Non-pigmented ciliary epithelial cell (primary cell): ENCODE measurements at places on chromosomes 5 and 9.

- no peak for DNase-seq
Observed at GRCh38 chr5:50947906-50948683, 281.7 kb downstream of the PARP8 start.

DNA sequence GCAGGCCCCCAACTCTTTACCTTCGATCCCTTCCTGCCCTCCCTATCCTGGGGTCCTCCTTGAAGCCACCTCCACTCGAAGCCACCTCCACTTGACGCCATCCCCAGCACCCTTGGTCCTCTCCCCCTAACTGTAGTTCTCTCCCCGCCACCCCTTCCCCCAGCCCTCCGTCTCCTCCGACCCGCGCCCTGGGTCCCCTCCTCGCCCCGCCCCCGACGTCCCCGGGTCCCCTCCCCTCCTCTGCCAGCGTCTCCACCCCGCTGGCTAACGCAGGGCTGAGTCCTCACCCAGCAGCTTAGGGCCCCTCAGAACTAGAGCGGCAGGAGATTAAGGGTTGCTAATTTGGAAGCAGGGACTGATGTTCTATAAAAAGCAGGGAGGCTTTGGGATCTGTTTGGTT lies 30.6 kb upstream of the ANKRD33B start:
- DNase-seq, result no peak

DNA sequence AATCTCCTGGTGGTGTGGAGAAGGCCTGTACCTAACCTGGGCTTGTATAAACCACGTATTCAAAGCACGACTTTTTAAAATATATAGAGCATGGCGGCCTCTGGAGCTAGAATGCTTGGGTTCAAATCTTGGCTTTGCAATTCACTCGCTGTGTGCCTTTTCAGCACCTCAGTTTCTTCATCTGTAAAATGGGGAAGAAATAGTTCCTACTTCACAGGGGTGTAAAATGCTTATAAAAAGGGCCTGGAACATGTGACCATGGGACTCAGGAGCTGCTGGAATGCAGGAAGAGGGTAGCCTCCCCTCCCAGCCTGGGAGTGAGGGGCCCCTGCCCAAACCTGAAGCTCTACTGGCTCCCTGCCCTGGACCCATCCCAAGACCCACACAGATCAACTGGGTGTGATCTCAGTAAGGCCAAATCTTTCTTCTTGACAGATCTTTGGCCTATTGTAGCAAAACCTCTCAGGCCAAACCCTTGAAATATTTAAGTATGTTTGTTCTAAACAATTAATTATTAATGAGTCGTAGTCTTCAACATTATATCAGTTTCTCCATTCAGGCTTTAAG lies 269.0 kb downstream of the ZSWIM6 start:
- DNase-seq, result no peak

DNA sequence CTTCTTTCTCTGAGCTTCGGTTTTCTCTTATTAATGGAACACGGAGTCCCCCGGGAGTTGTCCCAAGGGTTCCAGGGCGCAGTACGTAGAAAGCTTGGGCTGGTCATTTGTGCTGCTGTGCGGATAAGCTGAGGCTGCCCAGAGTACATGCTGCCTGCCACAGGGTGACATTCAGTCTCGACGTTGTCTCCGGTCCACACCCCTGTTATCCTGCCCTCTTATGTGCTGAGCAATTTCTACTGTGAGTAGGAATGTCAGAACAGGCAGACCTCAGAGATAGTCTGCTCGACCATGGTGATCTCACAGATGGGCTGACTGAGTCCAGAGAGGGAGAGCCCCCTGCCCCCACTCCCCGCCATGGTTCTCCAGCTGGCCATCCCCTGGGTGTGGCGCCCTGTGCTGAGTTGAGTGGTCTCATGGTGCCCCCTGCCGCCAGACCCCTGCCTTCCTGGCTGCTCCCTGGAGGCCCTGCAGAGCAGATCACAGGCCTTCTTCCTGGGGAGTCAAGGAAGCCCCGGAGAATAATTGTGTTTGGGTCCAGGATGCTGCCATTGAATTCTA lies 124.0 kb downstream of the RGS3 start:
- no peak for DNase-seq

DNA sequence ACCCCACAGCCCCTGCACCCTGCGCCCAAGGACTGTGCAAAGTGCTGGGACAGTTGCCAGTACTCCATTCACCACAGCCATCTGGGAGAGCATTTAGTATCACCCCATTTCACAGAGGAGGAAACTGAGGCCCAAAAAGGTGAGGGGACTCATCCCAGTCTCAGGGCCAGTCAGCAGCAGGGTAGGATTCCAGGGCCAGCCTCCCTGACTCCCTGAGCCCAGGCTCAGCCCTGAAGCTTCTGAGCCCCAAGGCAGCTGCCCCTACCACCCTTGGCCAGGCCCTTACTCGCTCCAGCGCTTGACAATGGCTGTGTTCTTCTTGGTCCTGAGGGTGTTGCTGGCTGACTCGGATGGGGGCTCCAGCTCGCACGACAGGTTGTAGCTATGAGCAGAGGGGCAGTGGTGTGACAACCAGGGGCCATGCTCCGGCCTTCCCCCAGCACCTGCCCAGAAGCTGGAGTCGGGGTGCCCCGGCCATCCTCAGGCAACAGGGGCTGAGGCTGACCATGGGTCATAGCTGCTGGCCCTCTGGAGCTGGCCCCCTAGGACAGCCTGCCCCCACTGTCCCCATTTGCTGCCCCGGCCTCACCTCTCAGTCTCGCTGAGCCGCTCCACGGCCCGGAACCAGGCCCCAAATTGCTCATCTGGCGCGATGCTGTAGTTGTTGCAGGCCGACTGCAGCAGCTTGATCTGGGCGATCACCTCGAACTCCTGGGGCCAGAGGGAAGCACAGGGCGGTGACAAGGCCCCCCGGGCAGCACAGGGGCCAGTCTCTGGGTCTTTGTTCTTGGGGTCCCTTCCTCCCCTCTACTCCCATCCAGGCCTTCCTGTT lies 18.6 kb downstream of the RALGDS start:
- DNase-seq, result no peak

- DNase-seq, result no peak
Observed at GRCh38 chr9:134559013-134559412, 82.6 kb upstream of the COL5A1 start.

GRCh38 chr5:10376544-10376943 lies 23.0 kb downstream of the MARCHF6 start:
- no peak for DNase-seq

DNA sequence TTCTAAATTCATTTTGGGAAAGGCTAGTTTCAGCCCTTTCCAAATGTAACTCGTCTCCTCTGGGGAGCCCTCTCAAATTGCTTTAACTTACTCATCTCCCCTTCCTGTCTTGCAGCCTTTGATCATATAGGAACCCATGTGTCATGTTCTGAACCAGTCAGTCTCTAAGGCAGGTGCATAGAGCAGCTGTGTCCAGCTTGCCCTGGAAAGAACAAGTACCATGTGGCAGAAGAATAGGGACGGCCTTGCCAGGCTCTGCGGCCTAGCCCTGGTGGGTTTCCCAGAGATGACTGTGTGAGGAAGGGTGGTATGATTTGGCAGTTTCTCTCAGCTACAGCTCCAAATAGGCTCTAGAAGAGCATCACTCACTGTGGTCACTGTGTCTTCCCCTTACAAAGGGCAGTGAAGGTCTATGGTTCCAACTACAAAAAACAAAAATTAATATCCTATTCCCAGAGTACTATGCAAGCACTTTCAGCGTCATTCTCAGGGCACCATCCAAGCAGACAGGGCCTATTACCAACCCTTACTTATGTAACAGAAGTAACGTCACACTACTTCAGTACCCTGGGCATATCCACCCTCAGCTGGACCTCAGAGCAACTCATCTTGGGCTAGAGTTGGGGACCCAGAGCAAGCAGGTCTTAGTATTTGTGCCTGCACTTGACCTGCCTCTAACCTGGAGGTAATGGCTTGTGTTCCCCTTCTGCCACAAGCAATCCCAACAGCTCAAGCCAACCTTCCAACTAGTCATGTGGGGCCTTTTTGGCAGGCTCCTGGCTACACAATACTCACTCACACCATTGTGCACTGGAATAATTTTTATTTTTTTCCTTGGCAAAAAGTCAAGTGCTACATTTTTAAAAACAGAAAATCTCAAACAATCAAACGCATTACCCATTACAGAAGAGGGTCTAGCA lies 37.2 kb upstream of the UBAP2 start:
- no peak for DNase-seq

GRCh38 chr5:107455111-107455544 lies 215.6 kb downstream of the EFNA5 start:
- DNase-seq, result no peak

DNA sequence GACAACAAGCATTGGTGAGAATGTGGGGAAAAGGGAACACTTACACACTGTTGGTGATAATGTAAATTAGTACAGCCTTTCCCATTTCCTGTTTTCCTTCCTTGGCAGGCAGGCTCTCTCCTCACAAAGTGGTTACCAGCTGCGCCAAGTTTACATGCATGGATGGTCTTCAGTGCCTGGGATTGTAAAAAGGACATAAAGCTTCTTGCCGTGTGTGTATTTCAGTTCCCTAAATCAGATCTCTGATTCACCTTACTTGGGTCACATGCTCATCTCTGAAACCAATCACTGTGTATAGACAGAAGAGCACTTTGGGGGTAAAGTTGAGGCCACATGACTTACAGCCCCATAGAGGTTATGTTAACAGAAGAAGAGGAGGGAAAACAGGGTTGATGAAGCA lies 92.8 kb downstream of the CAVIN4 start:
- DNase-seq, result no peak

GRCh38 chr5:124865603-124866354 lies 119.3 kb upstream of the ZNF608 start:
- DNase-seq, result no peak

GRCh38 chr5:133245191-133246052 lies 193.6 kb downstream of the HSPA4 start:
- DNase-seq, result peak; percentile 96

DNA sequence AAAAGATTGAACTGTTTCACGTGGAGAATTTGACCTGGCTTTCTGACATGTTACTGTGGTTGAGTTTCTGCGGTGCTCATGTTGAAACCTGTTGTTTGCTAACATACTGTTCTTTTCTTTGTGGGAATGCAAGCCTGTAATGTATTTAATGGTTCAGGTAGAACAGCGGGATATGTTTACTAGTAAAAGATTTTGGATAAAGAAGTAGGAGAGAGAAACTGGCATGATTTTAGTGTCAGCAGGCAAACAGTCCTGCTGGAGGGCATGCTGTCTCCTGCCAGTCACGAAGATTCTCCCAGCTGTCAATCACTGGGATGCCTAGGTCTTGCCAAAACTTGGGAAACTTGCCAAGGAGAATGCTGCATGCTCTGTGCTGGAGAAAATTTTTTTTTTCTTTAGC lies 263.5 kb downstream of the TAF11L14 start:
- no peak for DNase-seq

DNA sequence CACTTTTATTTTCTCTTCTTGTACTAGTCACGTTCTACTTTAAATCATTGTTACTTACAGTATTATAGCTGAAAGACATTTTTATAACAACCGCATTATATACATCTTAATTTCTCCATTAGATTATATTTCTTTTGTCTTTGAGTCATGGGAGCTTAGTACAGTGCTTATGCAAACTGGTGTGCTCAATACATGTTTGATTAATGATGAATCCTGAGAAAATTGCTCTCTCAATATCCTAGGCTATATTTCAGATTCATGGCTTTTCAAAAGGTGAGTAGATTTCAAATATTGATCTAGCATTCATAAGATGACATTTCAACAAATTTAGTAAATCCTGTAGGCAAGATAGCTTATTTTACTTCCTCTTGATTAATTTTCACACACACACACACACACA lies 102.2 kb upstream of the FST start:
- DNase-seq, result no peak

DNA sequence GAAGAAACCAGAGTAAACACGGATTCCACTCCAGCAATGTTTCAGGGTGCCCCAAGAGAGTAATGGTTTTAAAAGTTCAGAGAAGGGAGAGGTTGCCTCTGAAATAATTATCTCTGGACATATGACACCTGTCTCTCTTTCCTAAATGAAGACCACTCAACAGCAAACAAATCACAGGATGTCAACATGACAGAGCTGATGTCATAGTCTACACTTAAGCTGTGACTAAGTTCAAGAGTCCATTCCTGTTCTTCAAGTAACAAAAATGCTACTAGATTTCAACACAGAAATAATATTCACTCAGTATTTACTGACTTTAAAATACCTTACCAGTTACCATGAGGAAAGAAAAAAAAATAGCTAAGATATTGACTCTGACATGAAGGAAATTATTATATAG lies 44.7 kb upstream of the SLC30A5 start:
- DNase-seq, result no peak

DNA sequence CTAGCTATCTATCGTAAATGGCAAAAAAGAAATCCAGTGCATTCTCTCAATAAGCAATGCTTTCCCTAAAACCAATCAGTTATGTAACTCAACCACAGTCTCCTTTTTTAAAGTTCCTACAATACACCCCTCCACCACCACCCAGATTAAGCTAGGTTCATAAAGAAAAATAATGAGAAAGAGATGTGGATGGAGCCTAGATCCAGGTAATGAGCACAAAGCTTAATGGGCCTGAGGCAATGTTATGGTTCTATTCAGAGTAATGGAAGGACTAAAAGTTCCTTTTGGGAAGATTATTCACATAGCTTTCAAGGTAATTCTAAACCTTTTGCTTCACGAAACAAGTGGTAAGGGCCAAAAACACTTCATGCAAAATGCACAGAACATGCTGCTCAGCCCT lies 113.5 kb downstream of the MPDZ start:
- DNase-seq, result no peak

GRCh38 chr5:1315018-1315708 lies 20.3 kb upstream of the TERT start:
- no peak for DNase-seq

DNA sequence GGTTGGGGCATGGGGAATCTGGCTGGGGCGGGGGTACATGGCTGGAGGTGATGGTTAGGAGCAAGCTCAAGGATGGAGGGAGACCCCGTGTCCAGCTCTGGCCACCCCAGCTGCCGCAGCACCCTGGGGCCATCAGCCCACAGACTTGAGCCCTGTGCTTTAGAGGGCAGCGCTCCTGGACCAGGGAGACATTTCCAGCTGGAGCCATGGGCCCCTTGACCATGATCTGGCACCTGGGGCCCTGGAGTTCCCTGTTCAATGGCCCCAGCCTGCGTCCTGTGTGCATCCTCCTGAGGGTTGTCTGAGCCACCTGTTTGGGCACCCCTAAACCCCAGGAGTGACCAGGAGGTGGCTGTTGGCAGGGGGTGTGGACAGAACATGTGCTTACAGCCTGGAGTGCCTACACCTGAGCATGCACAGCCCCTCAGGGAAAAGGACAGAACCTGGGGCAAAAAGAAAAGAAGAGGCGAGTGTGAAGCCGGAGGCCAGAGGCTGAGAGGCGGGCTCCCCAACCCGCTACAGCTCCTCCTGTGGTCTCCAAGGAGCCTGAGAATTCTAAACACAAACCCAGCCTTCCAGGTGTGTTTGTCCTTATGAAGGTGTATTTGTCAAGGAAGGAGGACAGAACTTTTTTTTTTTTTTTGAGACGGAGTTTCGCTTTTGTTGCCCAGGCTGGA lies 126.7 kb downstream of the C9orf50 start:
- no peak for DNase-seq

DNA sequence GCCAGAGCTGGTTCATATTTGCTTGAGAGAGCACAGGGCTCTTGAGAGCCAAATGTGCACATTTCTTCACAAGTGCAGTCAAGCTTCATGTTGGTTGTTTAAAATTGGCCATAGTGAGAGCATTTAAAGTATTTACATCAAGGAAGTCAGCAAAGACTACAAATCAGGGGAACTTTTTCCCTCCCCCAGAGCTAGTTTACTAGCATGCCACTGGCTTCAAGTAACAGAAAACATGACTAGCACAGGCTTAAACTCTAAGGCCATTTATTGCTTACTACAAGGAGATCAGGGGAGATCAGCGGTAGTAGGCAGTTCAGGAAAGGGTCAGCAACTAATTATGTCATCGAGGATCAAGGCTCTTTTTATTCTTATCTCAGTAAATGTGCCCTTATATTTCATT lies 11.0 kb upstream of the CCDC171 start:
- DNase-seq, result no peak
